ENCODE measurements at places on chromosomes 13 and 19.

GRCh38 chr19:14555918-14556661 lies 15.8 kb downstream of the NDUFB7 start:
- DNase-seq: no peak

- no peak for DNase-seq
Observed at GRCh38 chr19:629961-630714, 3.2 kb downstream of the POLRMT start.

GRCh38 chr13:57925751-57926150 lies 294.2 kb downstream of the PCDH17 start:
- no peak for DNase-seq

DNA sequence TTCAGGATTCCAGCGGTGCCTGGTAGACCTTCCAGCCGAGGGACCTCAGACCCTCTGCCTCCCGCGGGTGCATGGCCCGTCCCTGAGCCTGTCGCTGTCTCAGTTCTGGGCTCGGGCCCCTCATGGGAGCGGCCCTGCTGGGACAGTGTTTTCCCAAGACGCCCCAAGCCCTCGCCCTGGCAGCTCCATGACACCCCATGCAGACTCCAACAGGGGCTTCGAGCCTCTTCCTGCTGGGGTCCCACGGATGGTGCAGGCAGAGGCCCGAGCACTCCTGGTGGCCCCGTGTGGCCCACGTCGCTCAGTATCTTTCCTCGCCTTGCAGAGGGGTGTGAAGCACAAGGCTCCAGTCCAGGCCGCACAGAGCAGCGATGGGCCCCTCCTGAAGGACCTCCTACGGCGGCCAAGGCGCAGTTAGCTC lies 88.8 kb upstream of the MCF2L start:
- DNase-seq: no peak

GRCh38 chr19:30163663-30164062 lies 208.5 kb upstream of the ZNF536 start:
- no peak for DNase-seq

DNA sequence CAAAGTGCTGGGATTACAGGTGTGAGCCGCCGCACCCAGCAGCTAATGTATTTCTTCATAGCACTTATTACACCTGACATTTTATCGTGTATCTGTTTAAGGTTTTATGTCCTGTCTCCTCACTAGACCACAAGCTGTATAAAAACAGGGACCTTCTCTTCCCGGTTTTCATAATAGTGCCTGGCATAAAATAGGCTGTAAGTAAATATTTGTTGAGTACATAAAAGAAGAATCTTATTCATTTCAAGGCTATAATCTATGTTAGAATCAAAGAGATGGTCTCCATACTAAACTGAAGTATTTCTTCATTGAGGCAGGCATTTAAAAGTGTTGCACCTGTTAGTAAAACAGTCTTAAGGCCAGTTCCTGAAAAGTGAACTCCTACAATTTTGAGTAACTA lies 194.0 kb downstream of the SHISA2 start:
- DNase-seq: no peak

DNA sequence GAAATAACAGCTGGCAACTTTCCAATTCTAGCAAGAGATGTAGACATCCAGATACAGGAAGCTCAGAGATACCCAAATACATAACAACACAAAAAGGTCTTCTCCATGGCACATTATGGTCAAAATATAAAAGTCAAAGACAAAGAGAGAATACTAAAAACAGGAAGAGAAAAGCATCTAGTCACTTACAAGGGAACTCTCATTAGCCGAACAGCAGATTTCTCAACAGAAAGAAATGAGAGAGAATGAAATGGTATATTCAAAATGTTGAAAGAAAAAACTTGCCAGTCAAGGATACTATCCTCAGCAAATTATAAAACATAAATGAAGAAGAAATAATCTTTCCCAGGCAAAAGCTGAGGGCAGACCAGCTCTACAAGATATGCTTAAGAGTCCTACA lies 12.4 kb downstream of the ZNF780A start:
- DNase-seq: no peak

DNA sequence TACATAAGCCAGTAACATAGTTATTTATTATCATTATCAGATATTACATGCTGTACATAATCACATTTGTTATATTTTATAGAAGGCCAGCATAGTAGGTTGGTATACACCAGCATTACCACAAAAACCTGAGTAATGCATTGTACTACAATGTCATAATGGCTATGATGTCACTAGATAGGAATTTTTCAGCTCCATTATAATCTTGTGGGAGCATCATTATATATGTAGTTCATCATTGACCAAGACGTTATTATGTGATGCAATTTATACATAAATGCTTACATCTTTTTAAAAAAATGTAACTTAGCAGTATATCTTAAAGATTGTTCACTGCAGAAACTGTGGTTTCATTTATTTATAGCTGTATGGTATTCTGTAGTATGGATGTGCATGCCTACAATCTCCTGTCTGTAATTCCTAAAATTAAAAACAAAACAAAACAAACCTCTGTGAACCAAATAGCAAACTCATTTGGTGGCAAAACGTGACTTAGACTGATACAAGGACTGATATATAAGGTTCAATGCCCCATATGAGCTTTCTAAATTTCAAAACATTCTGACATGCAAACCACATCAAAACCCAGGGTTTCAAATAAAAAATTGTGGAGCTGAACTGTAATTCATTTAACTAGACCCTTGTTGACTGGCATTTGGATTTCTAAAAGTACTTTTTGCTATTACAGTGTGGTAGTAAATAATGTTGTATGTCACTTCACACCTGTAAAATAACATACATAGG lies 250.9 kb downstream of the DLEU7 start:
- no peak for DNase-seq

- DNase-seq: no peak
Observed at GRCh38 chr13:34357435-34358232, 539.7 kb downstream of the RFC3 start.

GRCh38 chr19:54415901-54416673 lies 823 bp downstream of the TTYH1 start:
- DNase-seq: no peak

DNA sequence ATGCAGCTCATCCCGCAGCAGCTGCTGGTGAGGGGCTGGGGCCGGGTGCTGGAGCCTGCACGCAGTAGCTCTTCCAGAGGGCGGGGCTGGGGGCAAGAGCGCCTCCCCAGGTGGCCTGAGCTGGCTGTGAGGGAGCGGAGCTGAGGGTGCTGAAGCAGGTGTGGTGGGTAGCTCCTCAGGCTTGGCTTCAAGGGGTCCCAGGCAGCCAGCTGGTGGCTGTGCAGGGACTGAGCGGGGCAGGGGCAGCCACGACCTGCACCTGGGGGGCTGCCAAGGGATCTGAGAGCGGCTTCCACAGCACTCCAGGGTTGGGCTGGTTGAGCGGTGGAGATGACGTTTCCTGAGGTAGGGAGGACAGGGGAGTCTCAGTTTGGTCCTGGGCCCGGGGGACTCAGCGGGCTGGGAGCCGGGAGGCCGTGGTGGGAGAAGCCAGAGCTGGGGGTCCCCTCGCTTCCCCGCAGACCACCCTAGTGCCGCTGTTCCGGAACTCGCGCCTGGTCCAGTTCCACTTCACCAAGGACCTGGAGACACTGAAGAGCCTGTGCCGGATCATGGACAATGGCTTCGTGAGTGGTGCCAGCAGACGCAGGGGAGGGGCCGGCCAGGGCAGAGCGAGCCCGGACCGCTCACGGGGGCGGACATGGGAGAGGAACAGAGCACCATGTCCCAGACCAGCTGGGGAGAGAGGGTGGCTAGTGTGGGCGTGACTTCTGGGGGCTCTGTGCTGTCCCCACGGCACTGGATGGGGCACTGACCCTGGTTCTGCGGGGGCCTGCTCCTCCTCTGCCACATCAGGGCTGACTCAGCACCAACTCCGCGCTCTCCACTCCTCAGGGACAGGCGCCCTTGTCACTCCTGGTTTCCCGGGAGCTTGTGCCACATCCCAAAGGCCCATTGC lies 7.4 kb downstream of the PTOV1 start:
- DNase-seq: no peak

- DNase-seq: no peak
Observed at GRCh38 chr19:9586764-9587163, 2.5 kb upstream of the ZNF121 start.

GRCh38 chr13:79548902-79549301 lies 67.9 kb downstream of the NDFIP2 start:
- no peak for DNase-seq

DNA sequence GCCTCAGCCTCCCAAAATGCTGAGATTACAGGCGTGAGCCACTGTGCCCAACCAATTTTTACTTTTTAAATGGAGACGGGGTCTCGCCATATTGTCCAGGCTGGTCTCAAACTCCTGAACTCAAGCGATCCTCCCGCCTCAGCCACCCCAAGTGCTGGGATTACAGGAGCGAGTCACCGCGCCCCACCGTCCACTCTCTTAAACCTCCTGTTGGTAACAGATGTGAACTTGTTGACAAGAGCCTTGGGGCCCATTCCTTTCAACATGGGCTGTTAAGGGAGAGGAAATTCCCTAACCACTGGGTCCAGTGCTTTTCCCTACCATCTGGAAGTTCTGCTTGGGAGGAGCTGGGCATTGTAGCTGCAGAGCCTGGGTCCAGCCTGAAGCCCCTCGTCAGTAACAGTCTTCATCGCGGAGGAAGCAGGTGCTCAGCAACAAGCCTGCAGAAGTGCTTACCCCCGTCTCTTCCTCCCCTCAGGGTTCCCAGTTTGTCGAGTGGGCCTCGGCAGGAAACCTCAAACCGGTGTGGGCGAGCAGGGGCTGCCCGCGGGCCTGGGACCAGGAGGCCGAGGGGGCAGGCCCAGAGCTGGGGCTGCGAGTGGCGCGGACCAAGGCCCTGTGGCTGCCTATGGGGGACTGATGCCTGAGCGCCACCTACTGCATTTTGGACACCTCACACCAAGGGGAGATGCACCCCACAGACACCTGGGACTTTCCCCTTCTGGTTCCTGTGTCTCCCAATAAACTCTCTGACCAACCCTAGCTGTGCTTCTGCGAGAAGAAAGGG lies 4.0 kb upstream of the FLT3LG start:
- DNase-seq: no peak

DNA sequence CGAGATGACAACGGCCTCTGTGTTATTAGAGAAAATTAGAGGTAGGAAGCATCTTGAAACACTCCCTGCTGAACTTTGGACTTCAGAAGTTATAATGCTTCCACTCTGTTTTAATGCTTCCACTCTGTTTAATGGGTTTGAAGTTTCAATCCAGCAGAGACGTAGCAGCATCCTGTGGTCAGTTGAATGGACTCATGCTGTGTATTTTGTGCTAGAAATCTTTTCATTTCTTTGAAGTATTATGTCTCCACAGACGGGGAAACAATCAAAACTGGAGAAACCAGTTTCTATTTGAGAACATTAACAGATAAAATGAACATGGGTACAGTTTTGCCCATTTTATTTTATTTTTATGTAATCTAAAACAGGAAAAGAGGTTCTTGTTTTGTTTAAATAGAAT lies 1736.2 kb downstream of the SLITRK5 start:
- DNase-seq: no peak

- no peak for DNase-seq
Observed at GRCh38 chr19:572743-573518, 535 bp downstream of the BSG start.

DNA sequence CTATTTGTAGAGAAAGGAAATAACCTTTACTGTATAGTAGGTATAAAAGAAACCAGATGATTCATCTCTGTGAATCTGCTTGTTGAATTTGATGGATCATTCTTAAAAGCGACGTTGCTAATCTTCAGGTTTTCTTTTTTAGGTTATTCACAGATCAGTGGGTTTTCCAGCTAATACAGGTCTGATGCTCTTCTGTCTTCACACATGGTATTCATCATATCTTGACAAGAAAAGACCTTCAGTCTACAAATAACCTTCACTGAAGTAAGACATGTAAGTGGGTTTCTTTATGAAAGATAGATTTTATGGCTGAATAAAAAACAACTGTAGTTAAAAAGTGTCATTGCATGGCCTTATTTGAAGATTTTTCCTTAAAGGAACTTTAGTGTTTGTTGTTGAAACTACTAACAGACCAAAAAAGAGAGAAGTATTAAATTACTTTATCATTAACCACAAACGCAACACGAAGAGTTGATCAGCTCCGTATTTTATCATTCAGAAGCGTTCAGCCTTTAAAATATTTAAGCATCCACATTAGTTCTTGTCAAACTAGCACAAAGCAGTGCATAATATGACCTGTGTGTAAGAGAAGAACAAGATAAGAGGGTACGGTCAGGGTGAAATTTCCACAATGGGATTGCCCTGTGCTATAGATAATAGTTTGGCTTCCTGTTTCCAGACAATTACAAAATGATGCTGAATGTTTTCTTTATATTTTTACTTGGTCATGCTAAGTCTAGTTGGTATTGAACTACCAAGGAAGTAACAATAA lies 299.5 kb downstream of the MZT1 start:
- DNase-seq: no peak

Measured in NCI-H187 treated with DMSO at 0.1 percent for 48 hours (cell line).